ENCODE measurements at places on chromosomes 11 and 22.

GRCh38 chr11:27158456-27159334 is 118.1 kb downstream of the BBOX1 start:
- peak; percentile 58 for DNase-seq

GRCh38 chr11:66011239-66011784 is 496 bp upstream of the CST6 start:
- no peak for DNase-seq

DNA sequence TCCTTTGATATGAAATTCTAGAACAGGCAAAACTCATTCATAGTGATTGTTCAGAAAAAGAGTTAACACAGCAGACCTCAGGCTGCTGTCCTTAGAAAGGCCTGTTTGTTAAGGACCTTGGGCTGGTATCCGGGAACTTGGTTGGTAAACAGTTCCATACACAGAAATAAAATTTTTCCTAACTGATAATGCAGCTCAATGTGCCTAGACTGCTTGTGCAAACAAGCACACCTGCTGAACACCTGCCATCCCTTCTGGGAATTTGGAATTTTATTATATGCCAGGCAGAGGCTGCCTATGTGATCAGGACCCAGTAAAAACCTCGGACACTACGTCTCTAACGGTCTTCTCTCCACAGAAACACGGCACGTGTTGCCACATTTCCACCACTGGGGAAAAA is 11.5 kb downstream of the THAP12 start:
- no peak for DNase-seq

GRCh38 chr11:112166562-112166961 is 610 bp upstream of the TEX12 start:
- no peak for DNase-seq

GRCh38 chr11:10918275-10918674 is 60.4 kb upstream of the ZBED5 start:
- DNase-seq, result no peak

GRCh38 chr22:20567371-20567847 is 60.0 kb downstream of the MED15 start:
- no peak for DNase-seq

GRCh38 chr22:48580481-48580970 is 1247.1 kb downstream of the BRD1 start:
- DNase-seq, result no peak

- peak; percentile 84 for DNase-seq
These were observed 8.6 kb downstream of the C11orf91 start for GRCh38 chr11:33692013-33692504.

- no peak for DNase-seq
These were observed 35.4 kb upstream of the SORL1-AS1 start for GRCh38 chr11:121488170-121488569.

DNA sequence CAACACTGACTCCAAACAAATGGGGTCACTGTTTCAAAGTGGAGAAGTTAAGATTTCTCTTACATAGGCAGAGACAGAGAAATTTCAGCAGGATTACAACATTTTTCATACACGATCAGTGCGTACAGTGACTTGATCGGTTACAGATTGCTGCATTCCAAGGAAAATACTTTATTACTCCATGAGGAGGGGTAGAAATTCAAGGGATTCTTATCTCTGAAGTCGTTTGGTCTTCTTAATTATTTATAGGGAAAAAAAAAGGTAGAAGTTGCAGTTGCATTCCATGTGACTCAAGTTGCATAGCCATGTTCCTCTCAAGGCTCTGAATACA is 10.7 kb upstream of the SMIM38 start:
- DNase-seq, result peak; percentile 48

- DNase-seq, result no peak
These were observed 3.4 kb downstream of the PLAAT3 start for GRCh38 chr11:63610604-63611394.

- DNase-seq, result no peak
These were observed 6.0 kb downstream of the CCDC157 start for GRCh38 chr22:30362651-30363281.

GRCh38 chr11:20002312-20003216 is 157.7 kb downstream of the DBX1 start:
- no peak for DNase-seq
